HCT116 (cell line): ENCODE measurements at places on chromosomes 5 and 9. TPM values are rescaled to one million over a fixed set of nuclear protein-coding genes. Genes with fewer than 3 reads are reported as not detected.
A peak's percentile ranks its signal among the peaks of the same experiment; 100 is the strongest.

GRCh38 chr9:14400658-14400995, 86.7 kb upstream of the NFIB start:
- peak; percentile 6 for DNase-seq

- DNase-seq, result no peak
These were observed 182.9 kb downstream of the SAXO1 start for GRCh38 chr9:18849890-18850677.

Gene SMAD5
- 64.3 TPM for total RNA-seq

DNA sequence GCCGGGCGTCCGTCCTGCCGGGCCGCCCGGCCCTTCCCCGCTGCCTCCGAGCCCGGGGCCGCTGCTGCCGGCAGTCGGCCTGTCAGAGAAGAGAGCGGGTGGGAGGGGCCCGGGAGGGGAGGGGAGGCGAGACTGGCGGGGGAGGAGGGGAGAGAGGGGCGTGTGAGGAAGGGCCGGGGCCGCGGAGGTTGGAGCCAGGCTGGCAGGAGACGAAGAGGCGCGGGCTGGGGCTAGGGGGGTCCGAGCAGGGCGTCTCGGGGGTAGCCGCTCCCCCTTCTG, 570 bp downstream of the CREBRF start:
- no peak for DNase-seq

Gene PPP3R2
- total RNA-seq, result not detected

DNA sequence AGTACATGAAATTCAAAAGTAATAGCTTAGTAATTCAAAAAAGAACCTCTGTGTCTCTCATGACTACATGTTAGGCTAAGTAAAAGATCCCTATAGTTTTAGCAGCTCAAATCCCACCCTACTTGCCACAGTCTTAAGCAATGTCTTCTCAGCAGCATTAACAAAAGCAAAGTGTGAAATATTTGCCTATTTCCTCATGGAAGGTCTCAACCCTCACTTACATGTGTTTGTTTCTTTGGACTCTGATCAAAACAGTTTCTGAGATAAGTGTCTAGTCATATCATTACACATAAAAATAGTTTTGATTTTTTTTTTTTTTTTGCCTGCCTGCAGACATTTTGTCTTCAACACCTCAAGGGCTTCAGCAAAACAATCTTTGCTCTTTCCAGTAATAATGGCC, 310.5 kb downstream of the CETN3 start:
- DNase-seq, result no peak

GRCh38 chr9:119761812-119762211, 392.6 kb upstream of the BRINP1 start:
- no peak for DNase-seq

Gene MTRR
- 32.5 TPM for total RNA-seq

GRCh38 chr5:35308421-35308820, 78.1 kb upstream of the PRLR start:
- DNase-seq, result no peak

Gene SECISBP2
- 41.6 TPM for total RNA-seq

Gene FGFR4
- total RNA-seq, result 78.1 TPM

DNA sequence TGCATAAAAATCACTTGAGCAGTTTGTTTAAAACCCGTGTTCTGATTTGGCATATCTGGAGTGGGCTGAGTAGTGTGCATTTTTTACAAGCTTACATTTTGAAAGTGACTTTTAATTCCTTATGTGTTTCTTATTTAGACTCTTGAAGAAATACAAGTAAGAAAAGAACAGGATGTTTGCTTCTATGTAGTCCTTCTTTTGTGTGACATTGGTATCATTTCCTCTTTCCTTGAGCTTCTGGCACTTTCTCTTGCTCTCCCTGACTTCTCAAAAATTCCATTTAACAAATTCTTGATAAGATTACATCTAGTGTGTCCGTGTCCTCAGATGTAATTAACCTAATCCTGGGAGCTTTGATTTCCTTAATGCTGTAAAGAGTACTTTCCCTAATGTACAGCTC, 12.5 kb downstream of the GARNL3 start:
- no peak for DNase-seq
